ENCODE measurements at places on chromosomes 3 and 15.

GRCh38 chr3:192373586-192373985 is 353.8 kb downstream of the FGF12 start:
- DNase-seq, result no peak

- DNase-seq, result no peak
These were observed 29.8 kb downstream of the RARB start for GRCh38 chr3:25457671-25458419.

DNA sequence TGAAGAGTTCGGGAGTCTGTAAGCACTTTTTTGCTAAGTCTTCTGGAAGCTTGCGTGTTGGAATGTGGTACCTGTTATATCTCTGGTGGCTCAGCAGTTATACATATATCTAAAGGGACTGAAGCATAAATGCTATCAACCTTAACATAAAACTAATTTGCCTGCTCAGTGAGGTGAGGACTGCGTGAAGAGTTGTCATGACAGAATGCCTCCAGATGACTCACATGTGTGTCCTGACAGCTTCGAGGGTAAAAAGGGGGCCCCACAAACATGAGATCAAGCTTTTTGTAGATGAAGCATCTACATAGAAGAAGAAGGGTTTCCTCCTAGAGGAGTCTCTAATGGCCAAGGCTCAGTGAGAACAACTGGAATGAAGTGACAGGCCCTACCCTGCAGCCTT is 88.8 kb upstream of the C3orf80 start:
- no peak for DNase-seq

- DNase-seq, result no peak
These were observed 192.1 kb downstream of the RORA start for GRCh38 chr15:61037031-61037430.
